ENCODE measurements at places on chromosomes 5 and 9. TPM values are rescaled to one million over a fixed set of nuclear protein-coding genes. Genes with fewer than 3 reads are reported as not detected.
A peak's percentile ranks its signal among the peaks of the same experiment; 100 is the strongest.

- DNase-seq = no peak
Measured at GRCh38 chr5:14177634-14178033, 34.5 kb downstream of the TRIO start.

GRCh38 chr9:128155736-128156500, 4.1 kb upstream of the BBLN start:
- no peak for DNase-seq

DNA sequence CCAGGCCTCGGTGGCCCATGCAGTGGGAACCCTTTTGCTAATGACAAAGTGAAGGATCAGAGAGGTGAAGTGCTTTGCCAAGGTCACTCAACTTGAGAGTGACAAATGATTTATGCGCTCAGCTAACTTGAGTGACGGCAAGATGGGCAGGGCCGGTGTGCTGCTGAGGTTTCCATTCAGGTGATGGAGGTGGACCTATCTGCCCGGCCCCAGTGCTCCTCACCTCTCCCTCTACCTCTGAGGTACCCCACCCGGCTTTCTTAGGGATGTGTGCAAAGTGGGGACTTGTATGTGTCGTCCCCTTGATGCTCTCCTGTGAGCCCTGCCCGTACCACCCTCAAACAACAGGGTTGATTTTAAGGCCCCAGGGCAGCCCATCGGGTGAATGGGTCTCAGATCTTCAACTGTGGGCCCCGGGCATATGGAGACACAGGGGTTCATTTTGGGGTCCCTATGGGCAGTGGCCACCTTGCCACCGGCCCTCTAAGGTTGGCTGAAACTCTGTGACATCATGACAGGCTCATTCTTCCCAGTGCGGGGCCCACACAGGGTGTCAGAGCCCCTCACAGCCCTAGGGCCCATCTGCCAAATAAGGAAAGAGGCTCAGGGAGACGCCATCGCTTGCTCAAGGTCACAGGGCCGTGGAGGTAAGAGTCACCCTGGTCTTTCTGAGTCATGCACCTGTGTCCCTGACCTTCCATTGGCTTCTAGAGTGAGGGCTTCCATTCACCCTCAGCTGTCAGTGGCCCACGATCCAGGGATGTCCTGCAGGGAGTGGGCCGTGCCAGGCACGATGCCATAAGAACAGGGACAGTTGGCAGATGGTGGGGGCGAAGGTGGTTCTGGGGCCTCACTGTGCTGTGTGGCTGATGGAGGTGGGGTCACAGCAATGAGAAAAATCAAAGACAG, 170.6 kb upstream of the MVB12B start:
- DNase-seq = no peak

GRCh38 chr9:20262611-20263010, 359.7 kb downstream of the MLLT3 start:
- DNase-seq = no peak

DNA sequence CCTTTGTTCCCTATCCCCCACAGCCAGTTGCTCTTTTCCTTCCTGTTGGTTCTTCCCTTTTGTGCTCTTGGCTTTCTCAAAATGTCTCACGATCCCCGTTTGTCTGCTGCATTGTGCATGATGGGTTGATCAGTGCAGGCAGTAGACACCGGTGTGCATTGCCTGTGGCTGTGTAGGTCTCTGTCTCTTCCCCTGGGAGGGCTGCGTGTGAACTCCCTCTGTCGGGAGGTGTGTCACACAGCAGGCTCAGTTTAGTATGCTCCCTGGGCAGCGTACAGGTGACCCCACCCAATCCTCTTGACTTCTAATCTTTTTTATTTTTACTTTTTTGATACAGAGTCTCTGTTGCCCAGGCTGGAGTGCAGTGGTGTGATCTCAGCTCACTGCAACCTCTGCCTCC, 265.3 kb downstream of the FSTL4 start:
- no peak for DNase-seq

GRCh38 chr9:130824643-130825350, 10.3 kb upstream of the ABL1 start:
- DNase-seq = no peak

GRCh38 chr5:80103371-80103770, 68.2 kb downstream of the THBS4 start:
- no peak for DNase-seq

DNA sequence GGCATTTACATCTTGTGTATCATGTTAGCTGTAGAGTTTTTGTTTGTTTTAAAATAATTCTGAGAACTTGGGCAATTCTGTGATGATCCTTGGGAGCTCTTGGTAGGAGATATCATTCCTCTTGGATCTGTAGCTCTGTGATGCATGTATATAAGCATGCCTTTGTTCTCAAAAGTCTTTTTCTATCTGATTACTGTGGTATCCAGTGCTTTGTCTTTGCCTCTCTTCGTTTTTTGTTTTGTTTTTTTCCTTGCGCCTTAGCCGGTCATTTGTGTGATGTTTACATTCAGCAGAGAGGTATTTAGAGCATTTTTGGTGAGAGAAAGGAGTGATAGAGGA, 110.0 kb downstream of the PAM start:
- no peak for DNase-seq

DNA sequence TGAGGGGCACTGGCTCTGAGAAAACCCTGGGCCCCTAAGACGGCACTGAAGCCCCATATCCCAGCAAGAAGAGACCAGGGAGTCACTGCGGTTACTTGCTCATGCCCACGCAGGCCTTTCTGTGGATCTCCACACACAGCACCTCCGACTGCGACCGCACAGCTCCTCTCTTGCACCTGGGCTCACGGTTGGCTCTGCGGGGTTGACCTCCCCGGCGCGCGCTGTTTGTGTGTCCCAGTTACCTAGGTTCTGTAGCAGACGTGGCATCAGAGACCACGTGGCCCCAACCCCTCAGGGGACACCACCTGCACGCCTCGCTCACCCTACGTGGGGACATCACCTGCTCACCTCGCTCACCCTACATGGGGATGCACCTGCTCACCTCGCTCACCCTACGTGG, 12.7 kb downstream of the LPCAT1 start:
- no peak for DNase-seq

- DNase-seq = no peak
Measured at GRCh38 chr9:133426011-133426410, 3.8 kb downstream of the ADAMTS13 start.

DNA sequence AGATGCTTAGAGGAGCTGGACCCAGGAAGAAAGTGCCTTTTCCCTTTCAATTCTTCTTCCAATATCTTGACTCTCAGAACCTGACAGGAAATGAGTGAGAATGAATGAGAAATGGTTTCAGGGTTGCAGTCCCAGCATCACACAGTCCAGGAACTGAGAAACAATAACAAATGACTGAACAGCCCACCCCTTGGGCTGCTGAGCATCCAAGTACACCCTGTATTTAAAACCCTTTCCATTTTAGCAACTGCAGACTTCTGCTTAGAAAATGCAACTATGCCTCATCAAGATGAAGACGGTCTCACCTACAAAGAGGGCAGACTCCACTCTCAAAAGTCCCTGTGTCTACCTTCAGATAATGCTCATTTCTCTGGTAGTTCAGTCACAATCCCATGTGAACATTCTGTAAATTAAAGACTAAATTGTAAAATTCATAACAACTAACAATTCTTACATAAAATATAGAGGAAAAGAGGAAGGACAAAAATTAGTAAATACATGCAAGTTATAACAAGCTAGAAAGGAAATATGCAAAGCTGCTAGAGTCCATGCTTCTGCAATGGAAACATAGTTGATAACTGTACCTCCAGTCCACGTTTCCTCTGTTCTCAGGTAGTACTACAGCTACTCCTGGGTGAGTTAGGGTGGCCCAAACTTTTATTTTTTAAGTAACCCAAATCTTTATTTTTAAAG, 316.5 kb downstream of the ICE1 start:
- no peak for DNase-seq

- peak; percentile 3 for DNase-seq
Measured at GRCh38 chr5:74903165-74903787, 37.1 kb upstream of the FAM169A start.

GRCh38 chr9:4066120-4066519, 233.7 kb downstream of the GLIS3 start:
- no peak for DNase-seq

MEIKIN gene
- total RNA-seq = not detected

ANXA6 gene
- total RNA-seq = 151 TPM
